Left renal pelvis (tissue), 4 donors: ENCODE measurements at places on chromosomes 6 and 20. TPM values are rescaled to one million over a fixed set of nuclear protein-coding genes. Genes with fewer than 3 reads are reported as not detected.

- no peak for DNase-seq
These were observed 154.0 kb downstream of the JARID2 start for GRCh38 chr6:15399641-15400470.

- no peak for DNase-seq
These were observed 123.4 kb upstream of the AFDN start for GRCh38 chr6:167703347-167703746.

DNA sequence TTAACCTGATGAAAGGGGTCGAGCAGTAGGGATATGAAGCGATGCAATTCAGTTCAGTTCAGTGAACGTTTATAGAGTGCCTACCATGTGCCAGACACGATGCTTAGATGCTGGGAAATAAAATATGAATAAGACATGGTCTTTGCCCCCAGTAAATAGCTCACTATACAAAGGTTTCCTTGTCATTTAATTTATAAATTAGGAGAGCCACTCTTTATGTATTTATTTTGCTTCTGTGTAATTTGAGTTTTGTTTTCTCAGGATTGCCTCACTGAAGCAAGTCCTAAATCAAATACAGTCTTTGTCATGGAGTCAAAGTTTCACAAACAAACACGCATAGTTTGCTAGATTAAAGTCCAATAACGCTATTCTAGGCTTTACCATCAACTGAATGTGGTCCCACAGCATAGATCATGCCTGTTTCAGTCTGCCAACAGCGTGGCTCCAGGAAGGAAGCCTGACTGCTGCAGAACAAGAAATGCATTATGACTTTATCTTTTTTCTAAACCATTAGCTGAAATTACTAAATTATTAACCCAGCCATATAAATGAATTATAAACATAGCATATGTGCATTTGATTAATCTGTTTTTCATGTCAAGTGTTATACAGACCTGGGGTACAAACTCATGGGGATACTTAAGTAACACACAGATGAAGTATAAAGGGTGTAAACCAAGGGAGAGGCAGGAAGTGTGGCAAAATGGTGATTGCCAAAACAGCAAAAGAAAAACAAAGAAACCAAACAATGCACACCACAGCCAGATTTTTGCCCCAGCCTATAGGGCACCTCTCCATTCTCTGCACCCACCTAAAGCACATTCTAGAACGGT is 29.8 kb upstream of the CCN2 start:
- DNase-seq: no peak

The IMPG1 gene
- 3.6 TPM for polyA plus RNA-seq

DNA sequence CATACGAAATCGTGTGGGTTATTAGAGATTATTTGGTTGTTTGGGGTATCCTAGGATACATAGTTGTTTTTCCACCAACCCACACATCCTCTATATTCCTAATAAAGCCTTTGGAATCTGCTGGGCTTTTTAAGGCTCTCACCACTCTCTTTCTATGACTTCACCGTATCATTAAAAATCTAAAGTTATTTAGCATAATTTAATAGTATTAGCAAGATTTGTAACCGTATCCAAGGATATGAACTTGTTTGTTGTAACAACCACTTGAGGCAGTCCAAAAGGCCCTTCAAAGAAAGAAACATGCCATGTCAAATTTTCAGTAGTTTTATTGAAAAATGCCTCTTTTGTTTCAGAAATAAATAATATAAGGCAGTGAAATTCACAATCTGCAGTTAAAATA is 121.8 kb downstream of the COL12A1 start:
- DNase-seq: no peak

The TREM2 gene
- polyA plus RNA-seq: 1.4 TPM

DNA sequence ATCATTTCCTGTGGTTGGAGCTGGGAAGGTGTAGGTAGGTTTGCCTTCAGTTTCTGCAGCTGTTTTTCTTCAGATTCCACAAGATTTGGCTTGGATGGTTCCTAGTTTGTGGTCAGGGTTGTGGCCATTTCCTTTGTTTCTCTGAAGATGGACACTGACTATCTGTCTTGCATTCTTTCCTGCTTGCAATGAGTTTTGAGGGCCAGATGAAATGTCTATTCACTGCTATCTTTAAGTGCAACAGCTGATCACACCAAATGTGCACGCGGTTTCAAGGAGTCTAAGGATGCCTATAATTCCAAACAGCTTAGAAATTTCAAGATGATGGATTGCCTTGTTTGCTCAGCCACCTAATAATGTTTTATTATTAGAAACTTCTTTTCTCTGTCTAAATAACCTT is 28.4 kb downstream of the IL20RA start:
- no peak for DNase-seq

DNA sequence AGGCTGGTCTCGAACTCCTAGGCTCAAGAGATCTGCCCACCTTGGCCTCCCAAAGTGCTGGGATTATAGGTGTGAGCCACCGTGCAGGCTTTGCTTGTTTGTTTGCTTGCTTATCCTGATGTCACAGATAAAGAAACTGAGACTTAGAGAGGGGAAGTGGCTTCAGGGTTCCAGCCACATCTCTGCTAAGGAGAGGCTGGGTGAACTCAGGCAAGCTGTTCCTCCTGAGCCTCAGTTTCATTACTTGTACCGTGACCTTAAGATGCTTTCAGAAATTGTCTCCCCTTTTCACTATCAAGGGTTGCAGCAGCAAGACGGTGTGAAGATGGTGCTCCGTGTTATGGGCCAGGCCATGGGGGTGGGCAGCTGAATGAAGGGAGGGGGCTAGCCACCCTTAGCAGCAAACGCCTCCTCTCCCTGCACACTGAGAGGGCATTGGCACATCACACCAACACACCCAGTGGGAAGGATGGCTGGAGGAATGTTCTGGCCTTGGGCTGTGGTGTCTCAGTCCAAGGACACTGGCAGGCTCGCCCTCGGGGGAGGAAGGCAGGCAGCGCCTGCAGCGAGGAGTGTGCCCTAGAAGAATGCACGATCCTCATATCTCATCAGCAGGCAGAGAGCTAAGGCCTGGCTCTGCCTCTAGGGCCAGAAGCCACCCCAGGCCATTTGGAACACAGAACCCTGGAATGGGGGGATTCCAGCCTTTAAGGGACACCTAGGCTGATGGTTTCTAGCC is 48.2 kb upstream of the TLDC2 start:
- no peak for DNase-seq

DNA sequence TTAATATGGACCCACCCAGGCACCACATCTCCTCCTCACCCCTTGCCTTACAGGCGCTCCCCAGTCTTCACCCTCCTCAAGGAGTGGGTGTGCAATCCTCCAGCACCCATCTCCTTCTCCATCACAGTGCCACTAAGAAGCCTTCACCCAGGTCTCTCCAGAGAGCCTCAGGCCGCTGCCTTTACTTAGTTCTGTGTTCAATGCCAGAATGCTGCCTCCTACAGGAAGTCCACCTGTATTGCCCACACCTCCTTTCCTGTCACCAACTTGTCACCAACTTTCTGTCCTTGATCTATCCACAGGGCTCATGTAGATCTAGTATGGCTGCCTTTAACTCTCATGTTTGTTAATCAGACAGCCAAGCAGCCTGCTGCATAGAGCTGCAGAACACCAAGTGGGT is 586 bp upstream of the LST1 start:
- no peak for DNase-seq

The POPDC3 gene
- polyA plus RNA-seq: 0.32 TPM

DNA sequence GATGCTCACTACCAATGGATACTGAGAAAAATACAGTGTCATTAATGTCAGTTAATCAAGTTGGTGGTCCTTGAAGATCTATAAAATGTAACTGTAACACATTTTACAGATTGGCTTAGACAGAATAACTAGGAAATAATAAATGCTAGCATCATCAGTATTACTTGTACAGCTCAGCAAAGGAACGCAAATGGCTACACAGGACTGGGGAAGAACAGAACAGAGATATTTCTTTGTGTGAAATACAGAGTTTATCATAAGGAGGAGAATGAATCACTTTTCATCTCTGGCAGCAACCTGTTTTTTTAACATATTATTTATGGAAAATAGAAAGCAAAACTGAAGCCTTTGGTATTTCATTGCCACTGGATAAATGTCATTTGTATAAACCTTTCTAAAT is 8.2 kb upstream of the QKI start:
- DNase-seq: no peak

The TUBB2B gene
- polyA plus RNA-seq: 109 TPM

DNA sequence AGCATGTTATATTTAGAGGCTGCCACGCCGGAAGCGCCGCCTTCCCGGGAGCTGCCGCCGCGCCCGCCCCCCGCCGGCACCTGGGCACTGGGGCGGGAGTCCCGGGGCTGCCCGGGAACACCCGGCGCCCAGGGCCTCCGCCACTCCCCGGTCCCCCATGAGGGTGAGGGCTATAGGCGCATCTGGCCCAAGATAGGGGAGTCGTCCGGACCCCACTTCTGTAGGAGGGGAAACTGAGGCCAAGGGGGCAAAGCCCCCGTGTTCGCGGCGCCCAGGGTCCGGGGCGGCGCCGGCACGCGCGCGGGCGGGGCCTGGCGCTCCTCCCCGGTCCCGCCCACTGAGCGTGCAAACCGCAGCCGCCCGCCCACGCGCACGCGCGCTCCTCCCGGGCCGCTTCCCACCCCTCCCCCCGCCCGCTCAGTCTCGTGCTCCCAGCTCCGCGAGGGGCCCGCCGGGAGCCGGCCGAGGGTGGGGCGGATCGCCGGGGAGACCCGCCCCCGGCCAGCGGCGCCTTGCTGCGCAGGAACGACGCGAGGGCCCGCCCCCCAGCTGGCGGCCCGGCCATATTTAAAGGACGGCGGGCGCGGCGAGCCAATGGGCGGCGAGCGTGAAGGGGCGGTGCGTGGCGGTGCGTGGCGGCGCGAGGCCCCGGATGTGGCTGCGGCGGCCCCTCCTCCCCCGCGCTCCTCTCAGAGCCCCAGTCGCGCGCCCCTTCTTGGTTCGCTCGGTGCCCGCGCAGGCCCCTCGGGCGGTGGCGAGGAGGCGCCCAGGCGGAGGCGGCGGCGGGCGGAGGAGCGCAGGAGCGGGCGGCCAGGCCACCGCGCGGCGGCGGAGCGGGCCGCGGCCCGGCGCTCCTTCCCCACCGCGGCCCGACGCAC is at the start of gene LSM14B:
Gene LSM14B, plus strand, starts transcription at position 700 of the 878 bp plus-strand sequence. CDS start 192 bp downstream, outside the sequence.
- peak; percentile 94 for DNase-seq

The PREX1 gene
- polyA plus RNA-seq: 14.1 TPM

The DOP1A gene
- 31.2 TPM for polyA plus RNA-seq
